Forelimb muscle (tissue), 1 donor: ENCODE measurements at places on chromosomes 13 and 19. TPM values are rescaled to one million over a fixed set of nuclear protein-coding genes. Genes with fewer than 3 reads are reported as not detected.

The PTH2 gene
- polyA plus RNA-seq = not detected

DNA sequence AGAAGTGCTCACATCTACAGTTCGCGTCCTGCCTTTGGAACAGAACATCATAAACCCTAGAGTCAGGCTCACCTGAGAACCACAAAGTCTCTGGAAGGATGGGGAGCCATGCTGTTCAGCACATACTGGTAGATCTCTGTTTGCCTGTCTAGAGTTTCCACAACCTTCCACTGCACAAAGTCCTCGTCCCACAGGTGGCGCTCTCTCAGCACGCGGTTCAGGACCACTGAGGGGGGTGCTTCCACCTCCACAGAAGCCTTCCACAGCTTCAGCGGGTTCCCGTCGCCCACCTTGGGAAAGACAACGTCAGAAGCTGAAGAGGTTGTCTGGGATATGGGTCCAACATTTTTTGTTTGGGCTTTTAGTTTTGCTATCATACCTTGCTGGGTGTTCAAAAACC, 93.6 kb downstream of the KL start:
- no peak for DNase-seq

DNA sequence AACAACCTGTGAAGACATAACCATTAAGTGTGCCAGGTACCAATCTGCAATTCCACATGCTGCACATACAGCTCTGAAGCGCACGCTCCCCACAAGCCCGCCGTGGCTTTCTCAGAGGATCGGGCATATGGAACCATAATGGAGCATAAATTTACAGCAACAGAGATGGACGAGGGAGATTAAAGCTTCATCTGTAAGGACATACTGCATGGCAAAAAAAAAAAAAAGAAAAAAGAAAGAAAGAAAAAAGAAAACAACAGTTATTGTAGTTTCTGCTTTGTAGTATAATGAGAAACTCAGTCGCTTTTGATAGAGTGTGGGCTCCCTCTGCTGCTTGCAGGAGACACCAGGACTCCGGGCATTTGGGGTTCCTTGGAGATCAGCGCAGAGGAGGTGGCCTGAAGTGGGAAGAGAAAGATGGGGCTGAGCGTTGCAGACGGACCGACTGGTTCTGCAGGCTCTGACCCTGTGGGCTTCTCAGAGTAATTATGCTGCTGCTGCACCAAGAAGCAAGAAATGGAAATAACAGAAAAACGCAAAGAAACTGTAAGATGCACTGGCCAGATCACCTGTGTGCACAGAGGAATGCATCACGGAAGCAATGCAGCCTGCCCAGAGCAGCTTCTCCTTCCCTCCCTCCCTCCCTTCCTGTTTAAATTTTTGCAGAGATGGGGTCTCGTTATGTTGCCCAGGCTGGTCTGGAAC, 10.8 kb upstream of the PDCD5 start:
- no peak for DNase-seq

DNA sequence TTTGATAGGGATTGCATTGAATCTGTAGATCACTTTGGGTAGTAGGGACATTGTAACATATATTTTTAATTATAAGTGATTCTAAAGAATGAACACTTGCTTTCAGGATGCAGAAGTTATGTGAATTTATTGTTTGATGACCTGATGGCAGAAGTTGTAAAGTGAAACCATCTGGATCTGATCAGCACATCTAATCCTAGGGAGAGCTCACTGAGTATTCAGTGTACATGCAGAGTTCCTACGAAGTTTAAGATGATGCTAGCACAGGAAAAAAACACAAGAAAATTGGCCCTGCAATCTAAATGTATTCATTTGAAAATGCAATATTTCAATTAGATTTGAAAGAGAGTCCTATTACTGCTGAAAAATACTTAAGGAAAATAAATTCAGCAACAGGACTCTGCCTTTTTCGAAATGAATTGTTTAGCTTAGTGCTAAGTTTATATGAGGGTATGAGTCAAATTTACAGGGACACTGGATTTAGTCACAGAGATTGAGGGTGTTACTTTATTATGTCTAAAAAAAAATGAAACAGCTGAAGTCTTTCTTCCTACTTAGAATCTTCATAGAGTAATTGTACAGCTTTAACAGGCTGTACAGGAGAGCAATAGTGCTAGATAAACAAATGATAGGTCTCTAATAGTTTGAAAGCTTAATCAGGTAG, 385.7 kb downstream of the DCT start:
- DNase-seq = no peak

- no peak for DNase-seq
Observed at GRCh38 chr13:50359041-50359367, 343.8 kb downstream of the KCNRG start.

GRCh38 chr19:43564800-43565199, 10.5 kb downstream of the XRCC1 start:
- no peak for DNase-seq

- DNase-seq = no peak
Observed at GRCh38 chr13:60398907-60399589, 2.0 kb downstream of the TDRD3 start.

DNA sequence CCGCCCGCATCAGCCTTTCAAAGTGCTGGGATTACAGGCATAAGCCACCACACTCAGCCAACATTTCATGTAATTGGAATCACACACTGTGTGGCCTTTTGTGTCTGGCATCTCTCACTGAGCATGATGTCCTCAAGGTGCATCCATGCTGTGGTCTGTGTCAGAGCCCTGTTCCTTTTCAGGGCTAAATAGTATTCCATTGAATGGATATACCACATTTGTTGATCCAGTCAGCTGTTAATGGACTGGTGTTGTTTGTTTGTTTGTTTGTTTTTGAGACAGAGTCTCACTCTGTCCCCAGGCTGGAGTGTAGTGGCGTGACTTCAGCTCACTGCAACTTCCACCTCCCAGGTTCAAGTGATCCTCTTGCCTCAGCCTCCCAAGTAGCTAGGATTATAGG, 17.9 kb downstream of the ATCAY start:
- DNase-seq = no peak

The PSG1 gene
- polyA plus RNA-seq = 0.28 TPM

DNA sequence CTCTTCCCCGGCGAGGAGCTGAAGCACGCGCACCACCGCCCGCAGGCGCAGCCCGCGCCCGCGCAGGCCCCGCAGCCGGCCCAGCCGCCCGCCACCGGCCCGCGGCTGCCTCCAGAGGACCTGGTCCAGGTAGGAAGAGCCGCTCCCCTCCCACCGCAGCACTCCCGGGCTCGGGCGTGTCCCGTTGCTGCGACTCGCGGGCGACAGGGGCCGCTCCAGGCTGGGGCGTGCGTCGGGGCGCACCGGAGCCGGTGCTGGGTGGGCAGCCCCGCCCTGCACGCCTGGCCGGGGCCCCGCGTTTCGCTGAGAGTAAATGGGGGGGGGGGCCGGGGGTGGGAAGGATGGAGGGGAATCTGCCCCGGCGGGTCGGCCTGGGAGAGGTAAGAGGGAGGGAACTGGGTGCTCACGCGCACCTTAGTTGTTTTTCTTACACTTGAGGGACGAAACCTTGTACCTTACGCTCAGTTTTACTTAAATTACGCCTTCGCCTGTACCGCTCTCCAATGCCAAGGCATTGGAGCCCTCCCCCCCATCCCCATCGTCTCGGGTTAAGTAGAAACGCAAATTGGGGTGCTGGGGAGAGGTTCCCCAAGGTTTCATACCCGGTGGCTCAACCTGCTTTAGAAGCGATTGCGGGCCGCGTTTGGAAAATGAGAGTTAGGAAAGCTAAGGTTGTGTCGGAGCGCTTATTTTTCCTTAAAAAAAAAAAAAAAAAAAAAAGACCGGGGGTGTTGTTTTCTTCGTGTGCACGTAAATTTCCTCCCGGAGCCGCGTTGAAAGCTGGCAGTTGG, 850 bp downstream of the KLF5 start:
- no peak for DNase-seq

- DNase-seq = no peak
Observed at GRCh38 chr19:33214596-33214995, 11.1 kb downstream of the SLC7A10 start.

The IGFL3 gene
- not detected for polyA plus RNA-seq

The MYO16 gene
- 14.5 TPM for polyA plus RNA-seq

GRCh38 chr19:27689734-27690241, 1523.2 kb downstream of the UQCRFS1 start:
- DNase-seq = no peak

The PROSER1 gene
- polyA plus RNA-seq = 23.0 TPM
